CD4-positive, alpha-beta T cell treated with Interleukin-1 beta for 1 hour (primary cell): ENCODE measurements at places on chromosomes 7 and 10.

DNA sequence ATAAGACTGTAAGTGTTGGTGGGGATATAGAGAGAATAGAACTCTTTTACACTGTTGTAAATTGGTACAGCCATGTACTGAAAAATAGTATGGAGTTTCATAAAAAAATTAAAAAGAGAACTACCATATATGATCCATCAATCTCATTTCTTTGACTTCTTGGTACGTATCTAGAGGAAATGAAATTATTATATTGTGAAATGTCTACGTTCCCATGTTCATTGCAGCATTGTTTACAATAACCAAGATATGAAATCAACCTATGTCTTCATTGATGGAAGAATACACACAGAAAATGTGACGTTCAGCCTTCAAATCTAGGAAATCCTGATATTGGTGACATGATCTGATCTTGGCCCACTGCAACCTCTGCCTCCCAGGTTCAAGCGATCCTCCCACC, 32.0 kb downstream of the SHOC2 start:
- DNase-seq = no peak

- DNase-seq = no peak
Measured at GRCh38 chr10:90313576-90314325, 544.1 kb downstream of the HTR7 start.

- no peak for DNase-seq
Measured at GRCh38 chr7:158286210-158286609, 301.4 kb downstream of the PTPRN2 start.

DNA sequence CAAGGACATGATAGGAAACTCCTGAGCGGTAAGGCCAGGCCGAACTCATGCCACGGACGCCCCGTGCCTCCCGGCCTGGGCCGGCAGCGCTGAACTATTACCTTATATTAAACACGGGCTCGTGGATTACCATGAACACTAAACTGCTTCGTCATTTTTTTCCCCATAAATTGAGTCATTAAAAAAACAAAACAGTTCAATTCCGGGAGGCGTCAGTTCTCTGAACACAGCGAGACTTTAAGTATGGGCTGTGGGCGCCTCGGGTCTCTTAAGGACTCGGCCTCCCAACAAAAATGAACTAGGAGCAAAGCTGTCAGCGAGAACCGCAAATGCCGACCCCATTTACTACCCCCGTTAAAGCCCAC, 519 bp downstream of the PITRM1 start:
- DNase-seq = no peak

DNA sequence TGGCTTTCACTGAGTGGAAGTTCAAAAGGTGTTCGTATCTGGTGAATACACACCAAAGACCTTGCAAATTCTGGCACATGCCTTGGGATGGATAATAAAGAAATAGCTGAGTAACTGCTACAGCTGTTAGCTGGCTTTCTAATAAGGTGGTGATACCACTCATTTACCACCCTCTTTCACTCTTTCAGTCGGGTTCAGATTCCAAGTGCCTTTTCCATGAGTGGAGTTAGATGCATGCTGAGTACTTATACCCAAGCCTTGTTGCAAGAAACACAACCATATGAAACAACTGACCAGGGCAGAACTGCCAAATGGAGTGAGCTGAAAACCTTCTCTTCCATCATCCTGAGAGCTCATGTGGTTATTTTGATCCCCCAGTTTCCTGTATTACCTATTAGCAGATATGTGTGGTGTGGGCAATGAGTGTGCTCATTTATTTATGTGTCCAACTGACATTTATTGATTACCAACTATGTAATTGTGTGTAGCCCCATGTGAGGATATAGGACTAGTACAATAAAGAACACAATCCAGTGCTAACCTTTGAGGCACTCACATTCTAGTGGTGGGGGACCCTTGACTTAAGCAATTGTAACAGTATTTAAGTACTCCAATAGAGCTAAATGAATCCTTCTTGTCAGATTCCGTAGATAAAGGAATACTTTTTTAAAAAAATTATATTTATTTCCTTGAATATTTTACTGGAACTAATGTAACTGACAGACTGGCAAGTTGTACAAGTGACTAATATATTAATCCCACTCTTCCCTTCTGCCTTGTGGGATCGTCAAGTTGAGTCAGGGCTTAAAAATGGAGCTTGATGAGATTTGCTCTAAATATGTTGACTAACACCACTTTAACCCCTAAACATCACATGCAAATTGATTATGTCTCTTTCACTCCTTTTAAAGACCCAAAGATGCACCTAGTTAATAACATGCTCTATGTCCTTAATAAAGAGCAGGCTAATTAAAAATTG, 124.7 kb downstream of the ARID5B start:
- no peak for DNase-seq

- no peak for DNase-seq
Measured at GRCh38 chr7:40310258-40310657, 175.5 kb downstream of the SUGCT start.

DNA sequence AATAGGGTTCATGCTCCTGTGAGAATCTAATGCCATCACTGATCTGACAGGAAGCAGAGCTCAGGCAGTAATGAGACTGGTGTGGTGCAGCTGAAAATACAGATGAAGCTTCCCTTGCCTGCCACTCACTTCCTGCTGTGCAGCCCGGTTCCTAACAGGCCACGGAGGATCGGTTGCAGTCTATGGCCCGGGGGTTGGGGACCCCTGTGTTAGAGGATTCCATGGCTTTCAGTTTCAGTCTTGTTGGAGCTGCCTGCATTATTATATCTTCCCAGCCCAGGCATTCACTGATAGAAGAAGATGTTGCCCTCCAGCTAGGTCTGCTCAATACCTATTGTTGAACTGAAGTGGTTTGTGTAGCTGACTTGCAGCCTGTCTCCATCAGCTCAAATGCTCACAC, 1298.8 kb downstream of the TYW1 start:
- DNase-seq = no peak

DNA sequence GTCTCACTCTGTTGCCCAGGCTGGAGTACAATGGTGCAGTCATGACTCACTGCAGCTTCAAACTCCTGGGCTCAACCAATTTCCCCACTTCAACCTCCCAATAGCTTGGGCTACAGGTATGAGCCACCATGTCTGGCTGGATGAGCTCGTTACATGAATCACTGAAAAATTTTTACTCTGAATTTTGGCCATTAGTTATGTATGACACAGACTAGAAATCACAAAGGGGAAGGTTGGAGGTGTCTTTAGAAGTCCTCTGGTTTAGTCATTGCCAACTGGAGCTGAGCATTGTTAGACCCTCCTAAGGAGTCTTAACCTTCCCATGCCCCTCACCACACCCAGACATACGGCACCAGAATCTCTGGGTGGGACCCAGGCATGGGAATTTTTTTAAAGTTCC, 34.7 kb downstream of the SVIL start:
- DNase-seq = no peak

DNA sequence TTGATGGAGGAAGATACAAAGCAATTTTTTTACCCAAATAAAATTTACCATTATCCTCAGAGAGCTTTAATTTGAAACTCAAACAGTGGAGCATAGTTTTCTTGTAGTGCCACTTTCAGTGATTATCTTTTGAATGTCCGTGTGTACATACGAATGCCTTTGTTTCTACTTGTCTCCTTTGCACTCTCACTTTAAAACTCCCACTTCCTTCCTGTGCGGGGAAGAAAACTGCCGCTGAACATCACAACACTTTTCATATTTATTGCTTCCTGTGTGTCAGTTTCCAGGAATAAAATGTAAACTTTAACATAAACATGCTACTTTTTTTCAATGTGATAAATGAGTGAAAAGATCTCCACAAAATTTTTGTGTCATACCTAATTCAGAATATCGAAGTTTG, 102.4 kb downstream of the SEMA3A start:
- no peak for DNase-seq

DNA sequence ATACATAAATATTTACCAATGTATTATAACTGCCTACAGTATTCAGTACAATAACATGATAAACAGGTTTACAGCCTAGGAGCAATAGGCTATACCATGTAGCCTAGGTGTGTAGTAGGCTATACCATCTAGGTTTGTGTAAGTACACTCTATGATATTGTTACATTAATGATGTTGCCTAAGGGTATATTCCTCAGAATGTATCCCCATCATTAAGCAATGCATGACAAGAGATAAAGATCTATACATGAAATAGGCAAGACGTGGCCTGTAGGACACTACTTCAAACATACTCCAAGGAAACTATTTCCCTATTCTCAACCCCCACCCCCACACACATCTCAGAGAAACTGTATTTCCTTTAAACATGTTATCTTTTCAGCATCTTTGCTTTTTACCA, 15.3 kb upstream of the ADAM22 start:
- no peak for DNase-seq

DNA sequence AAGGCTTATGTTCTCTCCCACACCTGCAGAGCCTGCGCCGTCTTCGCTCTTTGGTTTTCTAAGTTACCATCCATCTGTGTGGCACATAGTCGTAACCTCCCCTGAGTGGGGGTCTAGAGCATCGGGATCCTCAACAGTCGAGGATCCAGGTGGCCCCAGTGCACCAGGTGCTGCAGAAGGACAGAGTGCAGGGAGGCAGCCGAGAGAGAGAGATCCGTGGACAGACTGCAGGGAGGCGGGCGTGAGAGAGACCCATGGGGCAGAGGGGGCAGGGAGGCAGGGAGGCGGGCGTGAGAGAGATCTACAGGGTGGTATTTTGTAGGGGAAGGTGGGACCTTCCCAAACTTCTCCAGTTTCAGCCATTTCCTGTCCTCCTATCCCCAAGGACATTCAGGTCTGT, 42.3 kb downstream of the PFKP start:
- DNase-seq = no peak
